Ovary (tissue), 10 donors: ENCODE measurements at places on chromosomes 6 and 20.

GRCh38 chr20:289693-290083, 862 bp downstream of the C20orf96 start:
- no peaks in the 10 kb centered on the region for H3K36me3 ChIP-seq
- H3K4me1 ChIP-seq, result no peaks in the 10 kb centered on the region
- H3K27ac ChIP-seq, result peak overlapping the region; percentile 11
- DNase-seq, result no peak
- H3K4me3 ChIP-seq, result peak overlapping the region; percentile 66

DNA sequence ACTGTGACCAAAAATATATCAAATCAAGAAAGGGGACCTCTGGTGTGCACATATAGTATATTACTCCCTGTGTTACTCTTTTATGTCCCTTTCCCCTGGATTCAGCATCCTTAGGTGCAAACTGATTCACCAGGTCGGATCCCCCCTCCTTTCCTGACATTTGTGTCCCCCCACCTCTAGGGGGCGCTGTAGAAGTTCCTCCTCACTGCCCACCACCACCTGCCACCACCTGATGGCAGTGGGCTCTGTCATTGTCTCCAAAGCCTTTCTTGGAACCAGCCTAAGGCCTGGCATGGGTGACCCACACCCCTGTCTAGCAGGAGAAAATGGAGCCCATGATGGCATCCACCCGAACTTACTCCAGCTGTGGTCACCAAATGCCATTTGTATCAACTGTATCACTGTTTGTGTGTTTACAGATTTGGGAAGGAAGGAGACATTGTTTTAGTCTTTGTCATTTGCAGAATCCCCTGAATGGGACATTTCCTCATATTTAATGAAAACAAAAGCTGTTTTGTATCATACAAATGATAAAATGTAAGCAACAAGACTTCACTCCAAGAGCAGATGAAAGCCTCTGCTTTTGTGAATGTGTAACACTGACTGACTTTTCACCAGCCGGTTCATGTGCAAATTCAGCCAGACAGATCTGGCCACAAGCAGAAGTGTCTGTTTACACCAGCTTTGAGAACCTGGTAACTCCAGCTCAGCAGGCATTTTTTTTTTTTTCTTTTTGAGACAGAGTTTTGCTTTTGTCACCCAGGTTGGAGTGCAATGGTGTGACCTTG, 66.2 kb downstream of the ARMC2 start:
- H3K36me3 ChIP-seq, result no peaks in the 10 kb centered on the region
- no peak overlapping the region for H3K4me3 ChIP-seq
- H3K27ac ChIP-seq, result no peak overlapping the region

- H3K27me3 ChIP-seq, result no peaks in the 10 kb centered on the region
- H3K27ac ChIP-seq, result no peak overlapping the region
- no peak overlapping the region for H3K4me3 ChIP-seq
- no peak for DNase-seq
- H3K36me3 ChIP-seq, result no peaks in the 10 kb centered on the region
Observed at GRCh38 chr6:15065261-15065989, 180.4 kb upstream of the JARID2 start.

- DNase-seq, result no peak
- no peaks in the 10 kb centered on the region for H3K4me1 ChIP-seq
- no peak overlapping the region for H3K4me3 ChIP-seq
- no peaks in the 10 kb centered on the region for H3K27me3 ChIP-seq
- no peak overlapping the region for H3K27ac ChIP-seq
Observed at GRCh38 chr20:40241596-40242343, 447.3 kb downstream of the MAFB start.

DNA sequence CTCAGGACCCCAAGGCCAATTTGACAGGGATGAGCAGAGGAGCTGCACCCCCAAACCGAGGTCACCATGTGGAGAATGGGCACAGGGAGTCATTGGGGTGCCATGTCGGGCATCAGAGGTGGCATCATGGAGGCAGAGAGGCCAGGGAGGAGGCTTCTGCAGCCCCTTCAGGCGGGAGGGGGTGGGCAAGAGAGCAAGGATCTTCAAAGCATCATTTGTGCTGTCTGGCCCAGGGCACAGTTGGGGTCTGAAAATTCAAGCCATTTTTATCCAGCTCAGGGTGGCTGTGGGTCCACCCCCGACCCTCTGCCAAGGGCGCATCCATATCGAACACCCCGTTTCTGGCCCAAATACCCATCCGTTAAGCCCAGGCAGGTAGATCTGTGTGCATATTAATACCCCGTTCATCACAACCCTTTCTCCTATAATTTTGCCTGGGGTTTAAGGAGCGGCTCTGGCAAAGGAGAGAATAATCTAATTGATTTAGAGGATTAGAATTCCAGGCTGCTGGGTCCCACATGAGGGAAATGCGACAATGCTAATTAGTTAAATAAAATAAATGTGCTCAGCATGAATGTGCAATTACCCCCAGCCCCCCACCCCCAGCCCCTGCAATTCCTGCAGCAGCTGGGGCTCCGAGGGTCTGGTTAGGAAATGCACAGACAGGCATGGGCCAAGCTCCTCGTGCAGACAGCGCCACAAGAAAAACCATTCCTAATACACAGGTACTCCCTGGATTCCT, 31.9 kb downstream of the VSTM2L start:
- no peak for DNase-seq
- H3K27ac ChIP-seq, result no peak overlapping the region
- H3K4me3 ChIP-seq, result no peak overlapping the region
- no peaks in the 10 kb centered on the region for H3K36me3 ChIP-seq
